ENCODE measurements at places on chromosomes 5 and 9.

DNA sequence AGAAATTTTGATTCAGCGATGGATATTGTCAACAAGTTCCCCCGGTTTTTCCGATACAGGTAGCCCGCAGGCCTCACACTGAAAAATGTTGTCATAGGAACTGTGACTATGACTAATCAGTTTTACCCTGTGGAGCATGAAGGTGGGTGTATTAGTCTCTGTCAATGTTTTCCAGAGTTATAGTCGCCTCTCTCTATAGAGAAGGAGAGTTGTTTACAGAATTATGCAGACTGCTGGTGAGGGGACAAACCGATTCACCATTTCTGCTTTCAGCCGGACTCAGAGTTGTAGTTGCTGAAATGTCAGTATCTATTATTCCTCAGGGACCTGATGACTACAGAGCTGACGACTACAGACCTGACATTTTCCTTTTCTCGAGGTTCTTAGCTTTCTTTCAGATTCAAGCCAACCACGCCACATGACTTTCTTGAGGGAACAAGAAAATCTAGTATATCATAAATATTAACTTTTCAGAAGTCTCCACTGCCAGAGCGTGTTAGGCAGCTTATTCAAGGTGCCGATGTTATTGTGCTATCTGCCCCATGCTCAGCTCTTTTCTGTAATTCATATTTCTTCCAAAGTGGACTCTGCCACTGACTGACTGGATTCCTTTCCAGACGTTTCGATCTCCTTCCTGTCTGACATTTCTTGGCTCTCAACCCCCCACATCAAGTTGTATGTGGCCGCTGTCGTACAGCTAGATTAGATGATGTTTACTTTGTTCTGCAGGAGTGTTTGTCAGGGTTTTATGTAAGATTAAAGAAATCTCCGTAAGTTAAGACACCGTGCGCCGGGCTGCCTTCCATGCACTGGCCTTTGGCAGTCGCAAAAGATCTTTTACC lies 178.1 kb downstream of the FGF1 start:
- no peak for DNase-seq

DNA sequence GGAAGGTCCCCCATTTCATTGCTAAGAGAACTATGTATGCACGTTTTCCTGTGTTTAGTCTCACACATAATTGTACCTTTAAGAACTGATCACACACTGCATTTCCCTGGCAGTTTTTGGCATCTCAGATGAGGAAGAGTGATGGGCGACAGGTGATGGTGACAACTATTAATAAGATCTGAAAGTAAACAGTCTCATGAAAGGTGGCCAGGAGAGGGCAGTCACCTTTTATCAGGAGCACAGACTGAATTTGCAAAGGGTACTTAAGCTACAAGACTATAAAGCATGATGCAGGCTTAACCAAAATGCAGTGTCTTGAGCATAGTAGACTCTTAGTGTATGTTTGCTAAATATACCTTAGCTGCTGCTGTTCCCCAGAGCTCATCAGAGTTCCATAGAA lies 91.5 kb downstream of the GHR start:
- DNase-seq, result no peak

- DNase-seq, result no peak
Observed at GRCh38 chr5:51685419-51685818, 302.2 kb downstream of the ISL1 start.

DNA sequence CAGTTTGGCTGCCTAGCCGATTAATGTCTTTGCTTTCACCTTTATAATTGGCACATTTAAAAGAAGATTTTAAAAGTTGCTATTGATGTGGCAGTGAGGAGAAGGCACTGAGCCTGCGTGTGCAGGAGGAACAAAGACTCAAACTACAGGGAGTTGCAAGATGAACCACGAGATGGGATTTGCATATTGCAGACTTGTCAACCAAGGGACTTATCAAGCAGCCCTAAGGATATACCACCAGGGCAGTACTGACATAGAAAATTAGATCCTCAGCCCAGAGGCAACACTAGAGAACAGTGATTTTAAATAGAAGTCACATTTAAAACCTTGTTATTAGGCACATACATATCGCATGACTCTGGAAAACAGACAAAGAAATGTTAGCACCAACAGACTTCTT lies 342.6 kb downstream of the GLIS3 start:
- DNase-seq, result no peak

- DNase-seq, result no peak
Observed at GRCh38 chr9:79684059-79684458, 112.3 kb downstream of the TLE4 start.

- no peak for DNase-seq
Observed at GRCh38 chr5:165325221-165325620, 1819.8 kb downstream of the MAT2B start.

DNA sequence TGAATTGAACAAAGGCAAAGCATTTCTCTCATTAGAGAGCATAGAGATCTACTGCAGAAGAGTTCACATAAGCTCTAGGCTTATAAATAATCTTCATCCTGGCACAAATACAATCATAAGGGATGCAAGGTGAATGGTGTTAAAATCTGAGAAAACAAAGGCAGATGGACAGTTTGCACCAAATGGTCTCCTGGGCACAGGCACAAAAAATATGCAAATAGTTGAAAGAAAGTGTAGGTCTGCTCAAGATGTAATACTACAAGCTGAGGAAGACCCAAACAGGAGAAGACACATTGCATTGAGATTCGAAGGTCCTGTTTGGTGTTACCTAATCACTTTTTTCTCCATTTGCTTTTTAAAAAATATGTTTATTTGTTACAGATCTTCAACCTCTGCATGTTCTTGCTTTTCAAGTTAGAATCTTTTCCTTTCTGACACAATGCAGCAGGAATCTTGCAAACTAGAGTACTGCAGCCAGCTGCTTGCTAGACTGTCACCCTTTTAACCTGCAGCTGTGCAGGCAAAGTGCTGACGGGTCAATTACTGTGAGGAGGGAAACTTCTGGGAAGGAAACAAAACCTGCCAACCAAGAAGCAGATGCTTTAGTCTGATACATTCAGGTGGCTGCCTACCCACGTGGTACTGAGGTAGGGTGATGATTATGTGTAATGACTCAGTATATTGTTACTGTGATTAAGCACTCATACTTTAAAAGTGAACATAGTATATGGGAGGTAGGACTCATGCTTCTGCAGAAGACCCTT lies 1048.6 kb upstream of the SEMA6A start:
- DNase-seq, result no peak

GRCh38 chr5:61177716-61178115 lies 15.4 kb upstream of the SMIM15 start:
- DNase-seq, result no peak

GRCh38 chr9:95032580-95033341 lies 284.7 kb downstream of the FANCC start:
- DNase-seq, result no peak

- DNase-seq, result no peak
Observed at GRCh38 chr5:116248432-116248831, 163.6 kb downstream of the COMMD10 start.

- DNase-seq, result no peak
Observed at GRCh38 chr9:33414268-33414667, 11.9 kb upstream of the AQP7 start.

DNA sequence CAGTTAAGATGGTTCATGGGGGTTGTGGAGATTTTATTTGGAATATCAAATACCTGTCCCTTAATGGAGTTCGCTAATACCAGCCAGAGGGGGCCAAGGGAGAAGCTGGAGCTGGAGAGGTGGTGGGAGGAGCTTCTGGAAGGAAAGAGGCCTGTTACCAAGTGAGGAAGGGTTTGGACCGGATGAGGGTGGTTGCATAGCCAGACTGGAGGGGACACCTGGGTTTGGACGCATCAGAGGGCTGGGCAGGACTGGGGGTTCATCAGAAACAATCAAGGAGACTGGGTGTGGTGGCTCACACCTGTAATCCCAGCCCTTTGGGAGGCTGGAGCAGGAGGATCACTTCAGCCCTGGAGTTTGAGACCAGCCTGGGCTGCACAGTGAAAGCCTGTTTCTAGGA lies 111.8 kb upstream of the IER5L start:
- DNase-seq, result no peak

GRCh38 chr5:87139795-87140194 lies 127.9 kb upstream of the RASA1 start:
- no peak for DNase-seq

- no peak for DNase-seq
Observed at GRCh38 chr9:97438257-97438656, 26.4 kb downstream of the TDRD7 start.

- DNase-seq, result no peak
Observed at GRCh38 chr9:91034976-91035824, 233.6 kb downstream of the SYK start.

DNA sequence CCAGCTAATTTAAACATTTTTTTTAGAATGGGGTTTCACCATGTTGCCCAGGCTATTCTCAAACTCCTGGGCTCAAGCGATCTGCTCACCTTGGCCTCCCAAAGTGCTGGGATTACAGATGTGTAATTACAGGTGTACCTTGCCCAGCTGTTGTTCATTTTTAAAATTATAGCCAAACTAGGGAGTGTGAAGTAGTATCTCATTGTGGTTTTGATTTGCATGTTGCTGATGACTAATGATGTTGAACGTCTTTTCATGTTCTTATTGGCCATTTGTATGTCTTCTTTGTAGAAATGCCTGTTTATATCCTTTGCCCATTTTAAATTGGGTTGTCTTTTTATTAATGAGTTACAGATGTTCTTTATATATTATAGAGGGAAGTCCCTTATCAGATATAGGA lies 31.5 kb downstream of the EHMT1 start:
- no peak for DNase-seq

GRCh38 chr5:54620141-54620933 lies 102.8 kb downstream of the SNX18 start:
- DNase-seq, result no peak

DNA sequence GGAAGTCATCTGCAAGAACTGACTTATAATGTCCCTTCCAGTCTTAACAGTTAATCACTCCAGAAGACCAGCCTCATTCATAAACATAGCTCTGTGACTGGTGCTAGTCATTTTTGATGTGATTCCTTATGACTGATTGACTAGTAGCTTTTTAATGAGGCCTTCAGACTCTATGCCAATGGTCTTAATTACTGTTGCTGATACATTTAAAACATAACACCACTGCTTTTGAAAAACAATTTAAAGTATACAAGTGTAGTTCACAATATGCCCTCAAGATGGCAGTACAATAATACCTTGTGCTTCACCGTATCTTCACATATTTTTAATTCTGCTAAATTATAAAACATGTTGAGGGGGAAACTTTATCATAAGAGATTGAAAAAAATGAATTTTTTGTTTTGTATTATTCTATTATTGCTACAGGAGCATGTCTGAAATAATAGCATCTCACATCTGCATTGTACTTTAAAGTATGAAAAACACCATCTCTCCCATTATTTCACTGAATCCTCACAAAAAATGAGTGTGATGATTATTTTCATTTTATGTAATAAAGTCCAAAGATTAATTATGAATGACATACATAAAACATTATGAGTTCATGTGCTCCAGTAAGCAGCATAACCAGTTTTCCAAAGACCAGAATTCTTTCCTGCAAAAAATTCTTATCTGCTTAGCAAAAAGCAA lies 55.2 kb upstream of the SHISAL2B start:
- DNase-seq, result peak; percentile 35

DNA sequence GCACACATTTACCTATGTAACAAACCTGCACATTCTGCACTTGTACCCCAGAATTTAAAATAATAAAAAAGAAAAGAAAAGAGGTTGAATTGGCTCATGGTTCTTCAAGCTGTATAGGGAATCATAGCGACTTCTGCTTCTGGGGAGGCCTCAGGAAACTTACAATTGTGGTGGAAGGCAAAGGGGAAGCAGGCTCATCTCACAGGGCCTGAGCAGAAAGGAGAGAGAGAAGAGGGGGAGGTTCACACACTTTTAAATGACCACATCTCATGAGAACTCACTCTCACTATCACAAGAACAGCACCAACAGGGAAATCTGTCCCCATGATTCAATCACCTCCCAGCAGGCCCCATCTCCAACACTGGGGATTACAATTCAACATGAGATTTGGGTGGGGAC lies 214.6 kb downstream of the CDK5RAP2 start:
- DNase-seq, result no peak

GRCh38 chr5:129133553-129133952 lies 39.0 kb downstream of the ISOC1 start:
- no peak for DNase-seq

GRCh38 chr5:172953776-172954675 lies 5.2 kb upstream of the RPL26L1 start:
- peak; percentile 84 for DNase-seq

DNA sequence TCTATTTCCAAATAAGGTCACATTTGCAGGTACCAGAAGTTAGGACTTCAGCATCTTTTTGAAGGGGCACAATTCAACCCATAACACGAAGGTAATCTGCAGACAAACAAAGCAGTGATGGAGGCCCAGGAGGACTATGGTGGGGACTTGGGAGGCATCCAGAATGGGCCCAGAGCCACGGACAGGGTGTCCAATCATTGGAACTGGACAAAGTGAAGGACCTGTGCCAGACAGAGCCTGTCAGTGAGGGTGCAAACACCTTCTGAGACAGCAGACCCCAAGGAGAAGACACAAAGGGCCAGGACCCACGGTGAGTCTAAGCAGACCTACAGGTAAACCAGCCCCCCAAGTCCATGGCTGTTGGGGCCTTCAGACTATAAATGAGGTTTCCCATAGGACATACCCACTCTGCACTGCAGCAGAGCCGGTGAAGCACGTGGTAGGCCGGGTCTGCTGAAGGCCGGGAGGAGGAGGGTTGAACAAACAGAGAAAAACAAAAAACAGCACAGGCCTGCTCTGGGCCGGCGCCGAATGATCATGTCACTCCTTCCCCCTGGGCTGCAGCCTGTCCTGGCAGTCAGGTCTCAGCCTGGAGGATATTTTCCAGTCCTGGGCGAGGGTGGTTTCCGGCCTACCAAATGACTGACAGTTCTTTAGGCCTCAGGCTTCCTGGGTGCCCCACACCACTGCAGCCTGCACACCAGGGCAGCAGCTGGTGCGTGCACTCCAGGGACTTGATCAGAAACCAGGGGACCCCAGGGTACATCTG lies 84.4 kb downstream of the COL23A1 start:
- DNase-seq, result no peak

- no peak for DNase-seq
Observed at GRCh38 chr9:14992516-14992915, 82.3 kb upstream of the FREM1 start.

GRCh38 chr5:146005264-146005663 lies 68.9 kb downstream of the SH3RF2 start:
- DNase-seq, result no peak

- DNase-seq, result no peak
Observed at GRCh38 chr9:117184173-117184572, 230.7 kb downstream of the ASTN2 start.

GRCh38 chr5:164799391-164799790 lies 1294.0 kb downstream of the MAT2B start:
- DNase-seq, result no peak

DNA sequence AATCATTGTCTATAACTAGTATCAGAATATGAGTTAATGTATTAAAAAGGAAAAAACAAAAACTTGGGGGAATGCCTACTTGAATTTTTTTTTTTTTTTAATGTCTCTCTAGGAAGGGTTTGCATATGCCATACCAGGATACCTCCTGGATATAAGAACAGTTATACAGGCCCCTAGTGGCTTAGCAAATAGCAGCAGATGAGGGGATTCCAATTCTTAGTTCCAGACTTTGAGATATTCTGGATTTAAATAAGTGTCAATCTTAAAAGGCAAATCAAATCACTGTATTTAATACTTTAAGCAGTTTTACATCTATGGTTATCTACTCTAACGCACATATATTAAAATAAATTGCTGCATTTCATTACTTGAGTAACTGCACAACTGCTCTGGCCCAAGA lies 1055.5 kb upstream of the DMAC1 start:
- no peak for DNase-seq

- peak; percentile 55 for DNase-seq
Observed at GRCh38 chr5:75668977-75669689, 48.1 kb downstream of the POC5 start.

- no peak for DNase-seq
Observed at GRCh38 chr5:177358370-177358819, 671 bp downstream of the RGS14 start.
